ENCODE measurements at places on chromosomes 4 and X. TPM values are rescaled to one million over a fixed set of nuclear protein-coding genes. Genes with fewer than 3 reads are reported as not detected.

The ZDHHC15 gene
- total RNA-seq, result 5.1 TPM

The EXOC1 gene
- 41.5 TPM for total RNA-seq

The UCHL1 gene
- total RNA-seq, result 48.0 TPM

The FAM199X gene
- 32.7 TPM for total RNA-seq

The USP26 gene
- total RNA-seq, result not detected

The FGF13 gene
- total RNA-seq, result 27.5 TPM

The DAPP1 gene
- total RNA-seq, result 4.6 TPM

The FUNDC2 gene
- 47.1 TPM for total RNA-seq

The PAGE5 gene
- total RNA-seq, result not detected

The ATOH1 gene
- total RNA-seq, result not detected

Data from metanephros (tissue), 2 donors.